ENCODE measurements at places on chromosomes 12 and 14.

DNA sequence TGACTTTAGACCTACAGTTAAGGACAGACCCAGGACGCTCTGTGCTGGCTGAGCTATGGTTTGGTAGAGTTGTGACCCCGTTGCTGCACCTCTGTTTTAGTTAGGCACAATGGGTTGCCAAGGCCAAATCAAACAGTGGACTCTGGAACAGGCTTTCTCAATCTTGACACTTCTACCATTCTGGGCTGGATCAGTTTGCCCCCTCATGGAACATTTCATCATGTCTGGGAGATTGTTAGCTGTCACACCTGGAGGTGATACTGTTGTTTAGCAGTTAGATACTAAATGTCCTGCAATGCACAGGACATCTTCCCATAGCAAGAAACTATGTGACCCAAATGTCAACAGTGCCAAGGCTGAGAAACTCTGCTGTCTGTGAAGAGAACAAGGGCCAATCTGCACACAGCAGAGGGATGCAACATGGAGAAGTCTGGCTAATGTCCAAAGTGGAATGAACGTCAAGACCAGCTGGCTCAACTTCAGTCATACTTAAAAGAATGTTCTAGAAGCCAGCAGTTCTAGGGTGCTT, 65.6 kb upstream of the DICER1 start:
- DNase-seq = no peak

DNA sequence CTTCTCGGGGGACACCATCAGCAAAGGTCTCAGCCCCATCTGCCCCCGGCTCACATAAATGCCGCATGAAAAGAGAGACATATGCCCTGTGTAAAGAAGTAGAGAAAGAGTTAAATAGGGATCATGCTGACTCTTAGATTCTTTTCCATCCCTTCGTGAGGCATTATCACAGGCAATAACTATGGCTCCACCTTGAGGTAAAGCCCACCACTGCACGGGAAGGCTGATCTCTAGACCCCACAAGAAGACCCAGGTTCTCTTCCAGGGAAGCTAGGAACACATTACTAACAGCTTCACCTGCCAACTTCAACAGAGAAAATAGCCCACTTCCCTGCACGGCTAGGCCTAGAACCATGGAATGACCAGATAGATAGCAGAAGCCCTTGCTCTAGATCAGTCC, 14.1 kb upstream of the NOP2 start:
- no peak for DNase-seq

DNA sequence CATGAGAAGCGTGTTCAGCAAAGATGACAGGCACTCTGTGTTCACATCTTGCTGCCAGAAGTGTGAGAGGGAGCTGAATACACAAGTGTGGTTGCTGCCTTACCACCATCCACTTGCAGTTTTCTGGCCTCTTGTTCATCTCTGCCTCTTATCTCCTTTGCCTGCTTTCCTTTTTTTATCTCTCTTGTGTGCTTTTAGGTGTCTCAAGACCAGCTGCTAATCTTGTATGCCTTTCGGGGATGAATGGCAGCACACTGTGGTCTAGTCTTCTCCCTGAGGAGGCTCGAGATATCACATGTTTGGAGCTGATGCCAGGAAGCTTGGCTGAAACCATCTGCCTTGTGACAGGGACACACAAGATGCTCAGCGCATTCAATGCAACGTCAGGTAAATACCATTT, 17.2 kb downstream of the FAM234B start:
- no peak for DNase-seq

GRCh38 chr12:116672842-116673516, 64.9 kb downstream of the SPRING1 start:
- DNase-seq = no peak

- no peak for DNase-seq
Measured at GRCh38 chr14:44468771-44469170, 38.3 kb downstream of the FSCB start.

GRCh38 chr12:42967850-42968249, 378.3 kb upstream of the PRICKLE1 start:
- DNase-seq = no peak

- no peak for DNase-seq
Measured at GRCh38 chr12:10065241-10065640, 33.5 kb downstream of the CLEC1A start.

- no peak for DNase-seq
Measured at GRCh38 chr12:69196302-69197288, 42.8 kb upstream of the CPSF6 start.
